ENCODE measurements at places on chromosomes 7 and 10.

DNA sequence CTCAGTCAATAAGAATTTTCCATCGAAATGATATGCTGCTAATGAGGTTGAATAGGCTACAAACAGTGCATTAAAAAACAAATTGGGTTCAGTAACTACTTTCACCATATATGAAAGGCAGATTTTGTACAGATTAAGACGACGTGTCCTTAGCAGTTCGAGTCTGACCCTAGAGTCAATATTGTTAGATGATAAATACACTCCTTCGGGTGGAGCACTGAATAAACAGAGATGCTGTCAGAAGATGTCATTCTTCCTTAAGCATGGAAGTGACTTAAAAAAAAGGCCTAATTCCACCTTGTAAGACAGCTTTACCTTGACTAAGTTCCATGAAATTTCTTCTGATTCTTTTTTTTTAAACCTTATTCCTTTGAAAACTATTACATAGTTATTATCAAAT, 5.8 kb upstream of the AGR2 start:
- no peak for DNase-seq

DNA sequence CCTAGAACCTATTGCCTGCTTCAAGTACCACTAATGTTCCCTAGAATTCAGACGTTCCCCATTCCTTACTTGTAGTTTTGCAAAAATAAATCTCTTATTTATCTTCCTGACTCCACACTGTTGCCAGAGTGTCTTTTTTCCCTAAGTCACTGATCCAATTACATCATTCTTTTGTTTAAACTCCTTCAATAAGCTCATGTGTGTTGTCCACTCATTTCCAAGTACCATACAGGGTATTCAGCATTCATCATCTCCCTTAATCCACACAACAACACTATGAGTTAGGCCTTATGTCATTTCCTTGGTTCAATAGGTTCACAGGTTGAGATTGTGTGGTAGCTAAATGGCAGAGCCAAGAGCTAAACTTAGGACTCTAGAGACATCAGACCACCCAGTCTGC, 119.9 kb upstream of the RHOBTB1 start:
- no peak for DNase-seq

- DNase-seq, result no peak
These were observed 1.1 kb upstream of the VIM start for GRCh38 chr10:17226891-17227303.

DNA sequence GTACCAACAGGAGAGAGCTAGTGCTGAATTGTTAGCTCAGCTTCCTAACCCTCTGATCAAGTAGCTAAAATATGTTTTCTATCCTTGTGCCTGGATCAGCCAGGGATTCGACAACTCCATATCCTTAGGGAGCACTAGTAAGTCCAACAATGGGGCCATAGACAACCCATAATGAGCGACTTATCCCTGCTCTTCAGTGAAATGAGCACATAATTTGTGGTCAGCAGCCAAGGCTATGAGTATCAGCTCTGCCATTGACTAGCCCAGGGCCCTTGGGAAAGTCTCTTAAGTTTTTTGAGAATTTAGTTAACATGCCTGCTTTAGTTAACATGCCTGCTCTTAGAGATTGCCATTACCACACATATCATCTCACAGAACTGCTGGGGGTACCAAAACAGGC, 39.3 kb downstream of the COL1A2 start:
- no peak for DNase-seq

DNA sequence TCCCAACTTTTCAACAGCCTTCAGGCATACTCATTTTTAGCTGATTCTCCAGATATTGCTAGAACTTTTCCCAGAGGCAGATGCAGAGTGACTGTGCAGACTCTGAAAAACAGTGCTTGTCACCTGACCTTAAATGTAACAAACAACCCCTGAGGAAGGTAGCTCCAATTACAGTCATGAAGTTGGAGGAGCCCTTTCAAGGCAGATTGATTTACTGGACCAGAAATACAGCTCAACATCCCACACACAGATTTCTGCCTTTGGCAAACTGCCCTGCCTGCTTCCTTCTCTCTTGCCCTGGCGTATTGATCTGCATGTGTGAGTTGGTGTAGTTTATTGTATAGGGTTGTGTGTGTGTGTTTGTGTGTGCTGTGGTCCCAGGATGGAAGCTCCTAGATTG, 38.5 kb downstream of the PYROXD2 start:
- no peak for DNase-seq

DNA sequence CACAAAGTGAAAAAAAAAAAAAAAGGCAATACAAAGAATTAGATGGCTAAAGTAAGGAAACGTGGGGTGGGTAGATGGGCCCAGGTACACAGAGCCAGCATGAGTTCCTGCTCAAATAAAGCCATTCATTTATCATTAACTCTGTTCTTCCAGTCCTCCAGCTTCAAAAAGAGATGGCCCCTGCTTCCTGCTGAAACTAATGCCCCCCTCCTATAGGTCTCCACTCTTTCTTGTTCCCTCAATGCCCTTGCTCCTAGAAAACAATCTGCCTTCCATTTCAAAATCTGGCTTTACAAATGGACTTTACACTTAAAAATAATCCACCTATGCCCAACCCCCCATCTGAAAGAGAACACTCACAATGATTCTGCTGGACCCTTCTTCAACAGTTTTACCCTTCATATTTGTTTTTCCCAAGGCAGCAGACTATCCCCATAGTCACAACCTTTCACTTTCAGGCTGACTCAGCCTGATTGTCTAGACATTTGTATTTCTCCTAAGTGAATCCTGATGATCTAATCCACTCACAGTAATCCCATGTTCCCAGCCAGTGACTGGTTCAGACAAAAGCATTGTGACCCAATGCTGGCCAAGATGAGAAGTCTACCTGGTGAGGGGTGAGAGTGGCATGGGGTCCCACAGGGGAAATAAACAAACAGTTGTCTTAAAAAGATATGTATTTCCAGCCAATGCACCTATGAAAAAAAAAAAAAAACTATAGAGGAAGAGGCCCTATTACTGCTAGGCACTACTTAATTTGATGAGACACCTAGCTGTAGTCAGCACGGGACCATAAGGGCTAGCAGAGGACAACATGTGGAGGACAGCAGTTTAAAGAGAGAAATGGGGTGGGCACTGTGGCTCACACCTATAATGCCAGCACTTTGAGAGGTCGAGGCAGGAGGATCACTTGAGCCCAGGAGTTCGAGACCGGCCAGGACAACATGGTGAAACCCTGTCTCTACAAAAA, 74.6 kb upstream of the GRID1 start:
- no peak for DNase-seq

- DNase-seq, result no peak
These were observed 31.5 kb upstream of the SMNDC1 start for GRCh38 chr10:110336111-110336721.

DNA sequence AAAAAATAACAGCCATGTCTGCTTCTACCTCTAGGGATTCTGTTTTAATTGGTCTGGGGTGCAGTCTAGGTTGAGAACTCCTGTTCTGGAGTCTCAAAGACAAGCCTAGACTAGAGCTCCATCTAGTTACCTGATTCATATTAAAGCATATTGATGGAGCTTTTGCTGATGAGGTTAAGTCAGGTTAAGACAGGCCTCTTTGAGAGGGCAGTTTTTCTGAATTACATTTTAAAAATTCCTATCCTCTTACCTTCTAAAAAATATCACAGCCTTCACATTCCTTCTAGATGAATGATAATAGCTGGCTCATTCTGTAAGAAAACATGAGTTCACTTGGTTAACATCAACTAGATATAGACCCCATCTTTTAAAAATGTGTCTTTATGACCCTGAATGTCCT, 28.9 kb downstream of the MGAM start:
- DNase-seq, result no peak

GRCh38 chr7:155724327-155725005, 80.0 kb downstream of the RBM33 start:
- peak; percentile 12 for DNase-seq

DNA sequence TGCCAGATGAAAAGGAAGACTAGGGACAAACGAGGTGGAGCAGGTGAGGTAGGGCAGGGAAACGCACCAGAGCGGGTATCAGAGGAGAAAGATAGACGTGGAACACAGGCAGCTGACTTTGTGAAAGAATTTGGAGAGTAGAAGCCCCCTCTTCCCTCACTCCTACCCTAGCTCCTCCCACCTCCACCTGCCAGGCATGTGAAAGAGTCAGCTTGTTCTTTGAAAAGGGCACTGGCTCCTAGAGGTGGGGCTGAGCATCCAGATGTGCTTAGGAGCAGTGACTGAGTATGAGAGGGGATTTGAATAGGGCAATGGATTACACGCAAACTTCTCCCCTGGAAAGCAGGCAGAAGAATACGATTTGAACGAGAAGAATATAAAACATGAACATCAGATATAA, 174.2 kb upstream of the INHBA start:
- no peak for DNase-seq

GRCh38 chr7:9978106-9979064, 995.3 kb upstream of the PHF14 start:
- no peak for DNase-seq

GRCh38 chr7:100626530-100627237, 14.3 kb downstream of the MOSPD3 start:
- peak; percentile 70 for DNase-seq

- DNase-seq, result no peak
These were observed 42.3 kb downstream of the DPYSL4 start for GRCh38 chr10:132229096-132229495.

GRCh38 chr7:100835903-100836811, 8.8 kb upstream of the EPHB4 start:
- no peak for DNase-seq

GRCh38 chr10:117107238-117107637, 30.8 kb downstream of the VAX1 start:
- DNase-seq, result no peak

DNA sequence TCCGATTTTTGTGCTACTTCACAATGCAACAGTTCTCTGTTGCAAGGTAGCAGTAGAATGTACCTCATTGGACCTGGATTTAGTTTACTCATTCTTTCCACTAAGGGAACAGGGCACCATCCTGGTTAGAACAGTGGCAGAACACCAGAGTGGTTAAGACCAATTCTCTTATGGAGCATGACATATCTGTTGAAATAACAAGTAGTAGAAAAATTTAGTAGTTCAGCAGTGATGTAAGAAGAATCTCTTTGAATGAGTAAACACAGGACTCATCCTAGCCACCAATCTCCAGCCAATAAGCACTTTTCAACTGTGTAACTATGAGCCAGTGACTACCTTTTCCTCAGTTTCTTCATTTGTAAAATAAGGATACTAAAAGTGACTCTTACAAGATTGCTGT, 2.4 kb downstream of the ANKRD22 start:
- DNase-seq, result no peak

GRCh38 chr10:21015851-21016250, 118.7 kb upstream of the NEBL start:
- no peak for DNase-seq

- no peak for DNase-seq
These were observed 504.6 kb upstream of the MKI67 start for GRCh38 chr10:128630787-128631252.

GRCh38 chr7:37508118-37508517, 59.5 kb upstream of the ELMO1 start:
- no peak for DNase-seq

DNA sequence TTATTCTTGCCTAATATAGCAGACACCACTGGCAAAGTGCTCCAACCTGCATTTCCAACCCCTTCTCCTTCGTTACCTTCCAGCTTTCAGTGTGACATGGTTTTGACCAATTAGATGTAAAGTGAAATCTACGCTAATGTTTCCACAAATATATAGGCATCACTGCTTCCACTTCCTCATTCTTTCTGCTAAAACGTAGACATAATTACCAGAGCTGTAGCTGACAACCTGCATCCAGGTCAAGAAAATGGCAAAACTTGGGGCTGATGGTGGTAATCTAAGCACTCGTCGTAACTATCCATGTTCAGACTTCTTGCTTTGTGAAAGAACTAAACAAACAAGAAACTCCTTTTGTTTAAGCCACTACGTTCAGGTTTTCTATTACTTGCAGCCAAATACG, 41.8 kb upstream of the COL1A2 start:
- DNase-seq, result no peak

DNA sequence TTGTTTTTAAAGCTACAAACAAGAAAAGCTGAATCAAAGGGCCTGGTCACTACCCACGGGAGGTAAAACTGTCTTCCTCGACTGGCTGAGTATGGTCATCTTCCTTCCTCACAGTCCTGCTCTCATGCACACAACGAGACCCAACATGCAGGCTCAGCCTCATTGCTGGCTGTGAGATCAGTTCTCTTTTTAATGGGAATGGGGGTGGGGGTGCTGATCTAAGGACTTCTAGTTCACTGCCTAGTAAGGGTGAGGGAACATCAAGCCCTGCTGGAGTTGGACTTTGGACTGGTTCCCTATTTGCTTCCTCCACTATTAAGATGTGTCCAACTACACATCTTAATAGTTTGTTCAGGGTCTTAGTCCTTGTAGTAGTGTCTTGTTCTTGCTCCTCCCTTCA, 48.2 kb downstream of the ABCB4 start:
- no peak for DNase-seq

DNA sequence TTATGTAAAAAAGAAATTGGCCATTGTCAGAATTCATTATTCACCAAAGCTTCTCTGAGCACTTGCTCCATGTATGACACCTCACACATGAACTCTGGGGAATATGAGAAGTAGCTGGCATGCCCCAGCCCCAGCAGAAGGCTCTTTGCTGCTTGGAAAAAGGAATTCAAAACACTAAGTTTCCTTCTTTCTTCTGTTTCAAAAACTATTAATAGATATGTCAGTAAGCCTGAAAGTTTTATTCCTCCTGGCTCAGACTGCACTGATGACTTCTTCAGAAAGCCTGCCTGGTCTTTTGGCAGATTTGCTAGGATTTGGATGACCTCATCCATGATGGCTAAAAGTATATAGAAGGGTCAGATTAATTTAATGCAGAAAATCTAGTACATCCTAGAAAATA, 511.0 kb downstream of the GFRA1 start:
- DNase-seq, result no peak

DNA sequence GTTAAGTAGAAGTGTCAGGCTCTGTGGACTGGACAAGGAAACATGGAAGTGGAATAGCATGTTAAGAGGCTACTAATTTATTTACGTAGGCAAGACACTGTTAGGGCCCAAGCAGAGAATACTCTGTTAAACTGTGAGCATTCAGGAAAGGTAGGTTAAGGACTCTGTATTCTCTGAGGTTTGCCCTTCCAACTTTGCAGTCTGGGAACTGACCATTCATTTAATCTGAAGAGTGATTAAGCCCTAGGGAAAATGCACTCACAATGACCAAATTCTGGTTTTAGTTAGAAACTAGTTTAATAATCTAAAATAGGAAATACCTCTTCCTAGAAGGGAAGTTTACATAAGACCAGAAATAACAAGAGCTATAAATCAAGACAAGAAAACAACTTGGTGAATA, 266.6 kb downstream of the SUGCT start:
- DNase-seq, result no peak
